Epithelial cell of prostate (primary cell): ENCODE measurements at places on chromosomes 16 and 17.

GRCh38 chr17:83080579-83080857 is 1.1 kb downstream of the METRNL start:
- no peak for DNase-seq

- DNase-seq: no peak
Observed at GRCh38 chr17:77300016-77300686, 159.4 kb downstream of the SEC14L1 start.

DNA sequence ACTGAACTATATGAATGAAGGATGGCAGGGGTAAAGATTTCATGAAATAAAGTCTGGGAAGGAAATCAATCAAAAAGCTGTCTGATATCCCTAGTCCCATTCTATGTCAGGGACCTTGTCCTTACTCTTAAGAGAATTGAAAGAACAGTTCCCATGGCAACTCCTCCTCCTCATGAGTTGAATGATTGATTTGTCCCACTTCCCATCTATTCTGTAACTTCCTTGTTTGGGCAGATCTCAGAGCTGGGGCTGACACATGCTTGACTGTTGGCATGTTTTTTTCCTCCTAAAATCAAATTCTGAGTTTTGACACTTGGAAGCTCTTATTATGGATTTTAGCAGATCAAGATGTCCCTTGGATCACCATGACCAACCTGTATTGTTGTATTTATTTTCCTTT is 1138.6 kb upstream of the CDH8 start:
- no peak for DNase-seq

GRCh38 chr17:70070305-70071027 is 4.6 kb upstream of the KCNJ16 start:
- no peak for DNase-seq

DNA sequence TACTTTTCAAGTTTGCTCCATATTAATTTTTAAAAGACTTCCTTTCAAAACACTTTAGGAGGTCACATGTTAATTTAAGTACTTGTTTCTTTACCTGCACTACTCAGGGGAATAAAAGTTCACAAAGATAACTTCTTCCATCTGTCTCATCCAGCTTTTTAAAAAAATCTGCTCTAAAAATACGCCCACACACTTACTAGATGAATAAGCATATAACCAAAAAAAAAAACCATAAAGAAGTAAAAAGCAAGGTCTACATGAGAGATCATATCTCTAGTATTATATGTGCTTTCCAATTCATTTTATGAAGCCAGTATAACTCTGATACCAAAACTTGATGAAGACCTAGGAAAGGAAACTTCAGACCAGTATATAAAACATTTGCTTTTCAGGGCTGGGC is 17.2 kb downstream of the SKAP1 start:
- no peak for DNase-seq

GRCh38 chr17:7179317-7180254 is at the start of gene ASGR1:
Gene ASGR1 (minus strand): TSS chr17:7179370. CDS start chr17:7178563, 807 bp downstream.
- DNase-seq: no peak

GRCh38 chr16:46859719-46860152 is 24.4 kb upstream of the GPT2 start:
- peak; percentile 75 for DNase-seq

- no peak for DNase-seq
Observed at GRCh38 chr17:75404731-75405364, 630 bp downstream of the GRB2 start.

DNA sequence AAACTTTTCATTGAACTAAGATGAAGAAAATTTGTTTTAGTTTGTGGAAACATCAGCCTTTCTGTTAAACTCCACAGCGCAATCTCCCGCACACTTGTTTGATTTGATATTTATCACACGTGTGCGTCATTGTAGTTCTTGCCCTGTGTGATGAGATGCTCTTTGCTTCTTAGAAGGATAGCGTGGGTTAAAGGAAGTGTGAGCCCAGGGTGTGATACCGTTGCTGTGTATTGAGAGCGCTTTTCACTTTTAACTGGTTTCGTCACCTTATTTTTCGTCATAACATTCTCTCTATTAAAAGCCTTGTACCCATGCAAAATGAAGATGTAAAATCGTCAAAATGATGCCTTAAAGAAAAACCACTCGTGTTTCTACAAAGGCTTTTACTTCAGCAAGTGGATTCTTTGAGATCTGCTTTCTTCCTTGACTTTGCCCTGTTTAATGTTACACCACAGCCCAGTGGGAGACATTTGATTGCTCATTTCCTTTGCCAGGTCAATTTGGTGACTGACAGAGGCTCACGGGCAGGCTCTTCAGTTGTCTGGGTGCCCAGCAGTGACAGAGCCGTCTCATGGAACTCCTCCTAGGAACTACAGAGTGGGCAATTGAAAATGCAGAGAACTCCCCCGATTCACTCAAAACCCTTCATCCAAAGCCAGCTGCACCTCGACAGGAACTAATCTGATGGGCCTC is 61.1 kb downstream of the RPA1 start:
- DNase-seq: no peak

GRCh38 chr17:63550817-63551639 is 751 bp downstream of the DCAF7 start:
- DNase-seq: no peak

- no peak for DNase-seq
Observed at GRCh38 chr17:11328770-11329169, 87.8 kb downstream of the SHISA6 start.

DNA sequence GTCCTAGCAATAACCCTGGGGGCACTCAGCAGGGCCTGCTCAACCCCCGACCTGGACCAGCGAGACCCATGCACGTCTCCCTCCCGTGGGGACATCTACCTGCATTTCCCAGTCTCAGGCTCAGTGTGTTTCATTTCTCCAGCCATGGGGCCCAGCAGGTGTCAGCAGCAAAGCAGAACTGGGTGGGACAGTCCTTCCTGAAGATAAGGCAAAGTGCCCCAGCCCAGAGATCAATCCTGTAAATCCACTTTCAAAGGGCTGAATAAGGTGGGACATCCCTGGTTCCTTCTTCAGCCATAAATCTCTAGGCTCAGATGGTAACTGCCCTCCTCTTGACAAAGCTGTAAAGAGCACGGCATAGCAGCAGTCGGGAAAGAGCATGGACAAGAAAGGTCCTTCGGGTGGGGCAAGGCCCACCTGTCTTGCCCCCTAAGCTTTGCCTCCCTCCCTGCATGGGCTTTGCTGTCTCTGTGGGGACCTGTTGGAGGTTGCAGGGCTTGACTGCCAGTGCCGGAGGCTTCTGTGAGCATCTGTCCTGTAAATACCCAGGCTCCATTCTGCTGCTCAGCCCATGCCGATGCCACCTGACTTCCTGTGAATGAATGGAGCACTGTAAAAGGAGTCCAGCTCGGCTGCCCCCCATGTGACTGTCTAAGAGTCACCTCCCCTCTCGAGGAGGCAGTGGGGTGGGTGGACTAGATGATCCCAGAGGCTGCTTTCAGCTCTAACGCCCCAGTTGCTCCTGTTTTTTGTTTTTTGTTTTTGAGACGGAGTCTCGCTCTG is 84.8 kb upstream of the TBC1D3K start:
- DNase-seq: no peak

DNA sequence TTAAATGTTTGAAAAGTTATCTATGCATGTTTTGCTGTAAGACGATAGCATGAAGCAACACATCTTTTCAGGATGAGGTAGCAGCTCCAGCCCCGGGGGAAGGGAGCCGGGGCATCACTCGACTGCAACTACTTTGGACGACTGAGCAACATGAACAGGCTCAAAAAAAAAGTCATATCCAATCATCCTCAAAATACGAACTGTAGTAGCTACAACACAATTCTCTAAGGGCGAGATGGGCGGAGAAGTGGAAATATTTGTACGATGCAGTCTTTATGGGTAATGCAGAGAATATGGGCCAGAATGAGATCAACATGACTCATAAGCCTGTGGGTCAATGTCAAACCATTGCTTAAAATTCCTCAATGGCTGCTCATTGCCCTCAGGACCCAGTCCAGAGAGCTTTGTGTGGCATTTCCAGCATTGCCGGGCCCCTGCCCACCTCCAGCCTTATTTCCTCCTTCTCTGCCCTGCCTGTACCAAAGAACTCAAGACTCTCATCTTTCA is 17.7 kb upstream of the SMURF2 start:
- peak; percentile 79 for DNase-seq

- no peak for DNase-seq
Observed at GRCh38 chr16:79177018-79177417, 423.5 kb downstream of the MAF start.

- no peak for DNase-seq
Observed at GRCh38 chr17:74744349-74744713, 4.1 kb upstream of the NHERF1 start.

DNA sequence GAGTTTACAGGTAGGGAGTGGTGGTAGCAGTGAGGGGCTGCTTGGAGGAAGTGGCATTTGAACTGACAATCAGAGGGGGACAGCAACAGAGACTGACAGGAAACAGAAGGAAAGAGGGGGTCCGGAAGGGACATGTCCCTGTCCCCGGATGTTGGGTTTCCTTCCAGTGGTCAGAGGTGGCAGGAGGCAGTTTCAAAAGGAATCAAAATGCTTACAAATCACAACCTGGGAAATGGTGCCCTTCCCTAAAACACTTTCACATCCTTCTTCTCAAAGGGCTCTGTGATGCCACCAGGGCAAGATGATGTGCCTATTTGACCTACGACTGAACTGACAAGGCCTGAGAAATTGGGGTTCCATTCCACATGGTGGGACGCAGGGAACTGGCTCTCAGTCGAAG is 19.7 kb downstream of the ADGRG1 start:
- DNase-seq: no peak

- no peak for DNase-seq
Observed at GRCh38 chr16:24747441-24747840, 18.0 kb downstream of the TNRC6A start.

GRCh38 chr16:74611721-74612120 is 4.8 kb upstream of the GLG1 start:
- DNase-seq: no peak

GRCh38 chr17:30226878-30227277 is 8.6 kb downstream of the SLC6A4 start:
- DNase-seq: no peak

DNA sequence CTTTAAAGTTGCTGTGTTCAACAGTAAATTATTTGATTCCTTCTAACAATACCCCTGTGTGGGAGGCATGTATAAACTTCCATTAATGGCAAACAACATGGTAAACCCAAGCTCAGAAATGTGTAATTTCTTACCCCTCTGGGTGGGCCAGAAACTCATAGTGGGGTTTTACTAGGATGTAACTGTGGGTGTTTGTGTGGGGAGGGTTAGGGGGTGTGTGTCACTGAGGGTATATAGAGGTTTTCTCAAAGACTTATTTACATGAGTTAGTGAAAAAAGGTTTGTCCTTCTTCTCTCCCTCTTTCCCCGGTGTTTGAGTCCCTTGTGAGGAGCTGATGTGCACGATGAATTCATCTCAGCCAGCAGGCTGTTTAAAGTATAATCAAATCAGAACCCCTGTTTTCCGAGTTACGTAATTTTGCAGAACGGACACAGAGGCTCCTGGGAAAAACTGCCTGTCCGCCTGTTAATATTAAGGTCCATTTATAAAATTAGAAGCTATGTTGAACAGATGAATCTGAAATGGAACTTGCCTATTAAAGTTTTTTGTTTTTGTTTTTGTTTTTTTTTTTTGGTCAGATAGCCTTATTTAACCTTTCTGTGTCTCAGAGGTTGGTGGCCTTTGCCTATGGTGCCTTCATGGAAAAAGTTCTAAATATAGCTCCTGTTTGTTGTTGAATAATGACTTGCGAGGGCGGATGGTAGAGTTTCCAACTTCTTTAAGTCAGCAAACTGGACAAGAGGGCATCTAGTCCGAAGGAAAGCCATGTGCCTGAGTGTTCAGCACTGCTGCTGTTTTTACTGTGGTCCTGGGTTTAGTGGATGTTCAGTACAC is 73.3 kb downstream of the MSI2 start:
- no peak for DNase-seq

GRCh38 chr16:7597677-7598076 is 265.0 kb downstream of the RBFOX1 start:
- DNase-seq: no peak

- no peak for DNase-seq
Observed at GRCh38 chr17:11898526-11899235, 98.6 kb downstream of the ZNF18 start.

- no peak for DNase-seq
Observed at GRCh38 chr16:743794-744500, 3.1 kb upstream of the CIAO3 start.

DNA sequence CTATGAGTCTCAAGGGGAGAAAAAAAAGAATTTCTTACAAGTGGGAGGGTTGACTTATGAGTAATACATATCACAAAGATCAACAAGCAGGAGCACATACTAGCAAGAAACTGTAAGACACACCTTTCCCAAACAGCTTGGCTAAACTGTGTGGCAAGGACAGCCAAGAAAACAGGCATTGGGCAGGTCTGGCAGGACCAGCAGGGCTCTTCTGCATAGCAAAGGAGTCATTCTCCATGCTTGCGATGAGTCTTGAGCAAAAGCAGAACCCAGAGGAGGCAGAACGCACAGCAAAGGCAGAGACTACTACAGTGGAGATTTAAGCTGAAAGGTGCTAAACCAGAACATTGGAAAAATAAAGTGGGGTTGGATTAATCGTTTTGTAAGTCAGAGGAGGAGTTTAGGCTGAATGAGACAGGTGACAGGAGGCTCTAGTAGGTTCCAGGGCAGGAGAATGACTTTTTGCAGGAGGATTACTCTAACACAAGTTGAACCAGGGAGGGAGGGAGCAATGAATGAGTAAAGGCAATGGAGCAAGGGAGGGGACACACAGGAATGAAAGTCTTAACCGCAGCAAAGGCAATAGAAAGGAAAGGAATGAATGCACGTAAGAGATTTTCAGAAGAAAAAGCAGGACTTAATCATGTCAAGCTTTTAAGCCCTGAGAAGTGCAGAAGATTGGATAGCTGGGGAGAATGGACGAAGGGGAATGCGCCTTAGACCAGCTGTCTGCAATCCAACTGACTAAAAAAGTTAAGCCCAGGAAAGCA is 2.7 kb downstream of the N4BP1 start:
- peak; percentile 97 for DNase-seq

DNA sequence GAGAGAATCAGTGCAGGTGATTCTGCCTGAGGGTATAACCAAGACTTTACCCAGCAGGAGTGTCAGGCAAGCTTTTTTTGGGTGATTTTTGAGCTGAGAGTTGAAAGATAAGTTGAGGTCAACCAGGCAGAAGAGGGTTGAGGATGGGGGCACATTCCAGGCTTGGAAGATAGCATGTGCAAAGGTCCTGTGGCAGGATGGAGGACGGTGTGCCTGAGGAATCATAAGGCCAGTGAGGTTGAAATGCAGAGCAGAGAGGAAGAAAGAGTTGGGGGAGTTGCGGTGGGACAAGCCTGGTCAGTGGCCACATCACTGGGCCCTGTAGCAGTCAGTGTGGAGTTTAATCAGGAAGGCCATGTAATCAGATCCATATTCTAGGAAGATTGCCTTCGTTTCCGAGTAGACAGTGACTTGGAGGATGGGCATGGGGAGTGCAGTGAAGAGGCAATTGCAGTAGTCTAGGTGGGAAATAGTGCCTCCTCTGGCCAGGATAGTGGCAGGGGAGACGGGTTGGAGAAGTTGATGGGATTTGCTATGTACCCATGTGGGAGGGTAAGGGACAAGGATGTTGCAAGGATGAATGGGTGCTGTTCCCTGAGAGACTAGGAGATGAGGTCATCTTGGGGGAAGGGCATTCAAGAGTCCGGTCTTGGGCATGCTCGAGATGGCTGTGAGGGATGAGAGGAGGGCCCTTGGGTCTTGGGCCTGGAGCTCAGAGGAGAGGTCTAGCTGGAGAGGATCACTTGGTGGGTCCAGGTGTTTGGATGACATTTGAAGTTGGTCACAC is 3.9 kb downstream of the PLEKHG4 start:
- no peak for DNase-seq
